ENCODE measurements at places on chromosomes 6 and 20.
A peak's percentile ranks its signal among the peaks of the same experiment; 100 is the strongest.

GRCh38 chr6:5673019-5673790 is 333.5 kb downstream of the NRN1 start:
- DNase-seq = no peak

- DNase-seq = no peak
These were observed 64.2 kb upstream of the BTN3A2 start for GRCh38 chr6:26300828-26301227.

- no peak for DNase-seq
These were observed 68.2 kb downstream of the PRDM1 start for GRCh38 chr6:106154326-106154725.

- peak; percentile 20 for DNase-seq
These were observed 6.8 kb upstream of the SOX4 start for GRCh38 chr6:21586740-21587178.

DNA sequence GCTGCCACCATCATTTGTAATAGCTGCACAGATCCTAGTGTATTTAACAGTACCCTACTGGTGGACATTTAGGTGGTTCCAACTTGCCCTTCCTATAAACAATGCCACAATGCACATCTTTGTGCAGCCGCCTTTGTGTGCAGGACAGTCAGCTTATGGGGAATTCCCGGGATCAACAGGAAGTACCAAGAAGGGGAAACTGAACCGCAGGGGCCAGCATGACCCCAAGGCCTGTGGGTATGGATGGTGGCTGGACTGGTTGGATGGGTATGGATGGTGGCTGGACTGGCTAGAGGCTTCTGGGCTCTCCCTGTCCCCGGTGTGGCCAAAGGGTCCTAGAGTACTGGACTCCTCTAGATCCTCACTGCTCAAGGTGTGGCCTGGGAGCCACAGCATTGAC is 46.7 kb downstream of the CEBPB start:
- DNase-seq = no peak

DNA sequence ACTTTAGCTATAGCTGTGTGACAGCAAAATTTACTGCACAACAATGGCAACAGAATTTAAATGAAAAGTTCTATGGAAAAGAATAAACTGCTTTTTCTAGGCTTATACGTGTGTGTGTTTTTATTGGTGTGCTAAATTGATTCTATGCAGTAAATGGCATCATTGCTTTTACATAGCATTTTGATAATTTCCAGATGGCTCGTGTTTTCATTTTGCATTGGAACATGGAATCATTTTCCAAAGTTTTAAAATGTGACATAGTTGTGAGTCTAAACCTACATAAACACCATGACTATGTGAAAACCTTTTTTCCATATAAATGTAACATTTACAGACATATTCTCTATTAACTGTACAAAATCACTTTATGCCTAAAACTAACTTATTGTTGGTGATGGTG is 127.8 kb downstream of the SIM1 start:
- no peak for DNase-seq

GRCh38 chr6:152309648-152310047 is 327.5 kb downstream of the SYNE1 start:
- DNase-seq = no peak

DNA sequence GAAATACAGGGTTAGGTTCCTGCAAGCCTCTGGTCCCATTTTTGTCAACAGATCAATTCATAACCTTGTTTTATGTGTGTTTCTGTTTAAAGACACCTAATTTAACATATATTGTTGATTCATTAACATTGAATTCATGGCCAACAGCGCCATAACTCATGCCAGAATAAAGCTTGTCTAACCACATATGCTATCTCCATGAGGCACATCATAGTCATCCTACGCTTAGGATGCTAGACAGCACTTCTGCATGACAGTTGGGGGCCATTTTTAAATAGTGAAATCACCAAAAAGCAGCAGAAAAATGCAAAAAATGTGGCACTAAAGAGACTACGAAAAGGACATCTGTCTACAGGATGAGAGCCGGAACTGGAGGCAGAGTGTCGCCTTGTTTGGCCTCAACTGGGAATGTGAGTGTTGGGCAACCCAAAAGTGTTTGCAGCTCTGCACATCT is 37.9 kb downstream of the TRAM2 start:
- no peak for DNase-seq

- no peak for DNase-seq
These were observed 122.5 kb downstream of the COL9A1 start for GRCh38 chr6:70180183-70180900.
